ENCODE measurements at places on chromosomes 13 and 19.

DNA sequence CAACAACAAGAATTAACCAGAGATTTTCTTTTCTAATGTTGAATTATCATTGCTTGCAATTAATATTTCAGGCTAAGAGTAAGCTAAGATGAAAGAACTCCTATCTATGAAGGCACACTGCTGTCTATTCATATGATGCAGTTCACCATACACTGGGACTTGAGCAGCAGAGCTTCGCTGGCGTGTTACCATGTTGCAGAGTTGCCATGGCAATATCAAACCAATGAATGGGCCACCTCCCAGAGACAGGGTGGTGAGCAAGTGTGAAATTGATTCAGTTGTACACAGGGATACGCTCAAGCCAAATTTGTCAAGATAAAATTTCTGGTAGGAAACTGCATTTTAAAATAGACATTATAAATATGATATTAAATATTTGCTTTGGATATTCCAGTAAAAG, 69.3 kb upstream of the MYO16 start:
- DNase-seq: no peak

DNA sequence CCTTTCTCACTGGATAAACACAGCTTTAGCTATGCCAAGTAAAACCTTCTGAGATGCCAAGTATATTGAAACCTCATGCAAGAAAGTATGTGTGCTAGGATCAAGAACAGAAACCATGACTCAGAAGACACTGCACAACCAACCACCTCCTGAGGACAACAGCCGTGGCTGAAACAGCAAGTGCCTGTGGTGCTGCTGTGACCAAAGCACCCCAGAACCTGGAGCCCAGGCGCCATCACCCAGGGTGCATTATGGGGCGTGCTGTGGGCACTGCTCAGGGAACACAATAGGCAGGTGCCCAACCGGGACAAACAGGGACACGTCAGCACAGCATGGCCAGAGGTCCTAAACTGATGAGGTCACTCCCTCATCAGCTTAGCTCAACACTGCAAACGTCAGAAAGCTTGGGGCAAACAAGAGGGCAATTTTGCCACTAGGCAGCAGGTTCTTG, 101.3 kb upstream of the SLC15A1 start:
- peak; percentile 5 for DNase-seq

- DNase-seq: no peak
Measured at GRCh38 chr13:44790289-44790688, 199.0 kb downstream of the NUFIP1 start.

- no peak for DNase-seq
Measured at GRCh38 chr13:72125561-72125960, 258.6 kb upstream of the DACH1 start.

DNA sequence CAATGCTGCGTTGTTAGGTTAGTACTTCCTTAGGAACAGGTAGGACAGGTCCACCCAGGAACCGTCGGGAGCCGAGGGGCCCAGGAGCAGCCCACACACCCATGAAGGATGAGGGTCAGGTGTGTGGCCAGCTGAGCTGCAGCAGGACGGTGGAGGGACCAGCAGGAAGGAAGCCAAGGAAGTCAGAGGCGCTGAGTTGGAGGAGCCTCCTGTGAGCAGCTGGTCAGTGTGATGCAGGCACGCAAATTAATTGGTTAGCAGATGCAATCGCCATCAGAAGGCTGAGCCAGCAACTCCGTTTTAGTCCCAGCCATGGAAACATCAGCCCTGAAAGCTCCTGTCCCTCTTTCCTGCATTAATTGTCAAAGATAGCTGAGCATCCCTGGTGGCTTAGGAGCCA, 114.9 kb upstream of the SOX1 start:
- no peak for DNase-seq

DNA sequence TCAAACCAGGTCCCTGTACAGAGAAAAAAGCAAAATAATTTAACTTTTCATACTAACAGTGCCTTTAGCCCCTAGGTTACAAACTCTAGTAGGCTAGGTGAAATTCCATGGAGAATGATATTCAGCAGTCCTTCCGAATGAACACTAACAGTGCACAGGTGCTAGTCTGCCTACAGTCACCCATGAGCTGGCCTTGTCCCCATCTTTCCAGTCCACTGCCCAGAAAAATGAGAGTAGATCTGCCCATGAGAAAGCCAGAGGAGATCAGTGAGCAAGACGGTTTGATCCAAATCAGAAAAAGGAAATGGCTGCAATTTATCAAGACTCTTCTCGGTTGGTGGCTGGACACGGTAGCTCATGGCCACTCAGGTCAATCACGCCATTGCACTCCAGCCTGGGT, 524.9 kb downstream of the FGF9 start:
- DNase-seq: no peak

DNA sequence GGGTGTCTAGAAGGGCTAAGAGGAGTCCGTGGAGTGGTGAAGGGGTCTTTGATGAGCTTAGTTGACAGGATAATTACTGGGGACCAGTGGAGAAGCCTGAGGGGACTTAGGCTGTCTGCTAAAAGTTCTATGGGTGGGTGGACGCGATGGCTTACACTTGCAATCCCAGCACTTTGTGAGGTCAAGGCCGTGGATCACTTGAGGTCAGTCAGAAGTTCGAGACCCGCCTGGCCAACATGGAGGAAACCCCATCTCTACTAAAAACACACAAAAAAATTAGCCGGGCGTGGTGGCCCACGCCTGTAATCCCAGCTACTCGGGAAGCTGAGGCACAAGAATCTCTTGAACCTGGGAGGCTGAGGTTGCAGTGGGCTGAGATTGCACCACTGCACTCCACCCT, 2.8 kb upstream of the GSK3A start:
- DNase-seq: no peak

GRCh38 chr13:61470786-61471185, 55.1 kb upstream of the PCDH20 start:
- no peak for DNase-seq

DNA sequence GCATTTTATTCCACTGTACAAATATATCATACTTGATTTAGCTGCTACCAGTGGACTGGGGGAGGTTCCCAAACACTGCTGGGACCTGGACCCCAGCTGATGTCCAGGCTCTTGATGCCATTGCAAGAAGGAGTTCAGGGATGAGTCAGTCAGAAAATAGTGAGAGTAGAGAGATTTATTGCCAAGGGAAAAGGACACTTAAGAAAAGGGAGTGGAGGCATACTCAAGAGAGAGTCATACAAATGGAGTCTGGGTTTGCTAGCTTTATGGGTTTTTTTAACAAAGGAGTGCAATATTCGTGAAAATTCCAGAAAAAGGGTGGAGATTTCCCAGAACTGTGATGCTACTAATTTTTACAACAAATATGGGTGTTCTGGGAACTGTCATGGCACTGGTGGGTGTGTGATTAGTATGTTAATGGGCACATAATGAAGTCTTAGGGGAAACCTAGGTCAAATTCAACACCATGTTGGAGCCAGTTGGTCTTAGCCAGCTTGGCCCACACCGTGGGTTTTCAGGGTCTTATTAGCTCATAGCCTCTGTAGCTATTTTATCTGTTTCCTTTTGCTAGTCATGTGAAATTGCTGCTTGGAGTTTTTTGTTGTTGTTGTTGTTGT, 36.2 kb downstream of the GPC6 start:
- peak; percentile 31 for DNase-seq

GRCh38 chr13:48201044-48201443, 32.0 kb upstream of the ITM2B start:
- DNase-seq: no peak

DNA sequence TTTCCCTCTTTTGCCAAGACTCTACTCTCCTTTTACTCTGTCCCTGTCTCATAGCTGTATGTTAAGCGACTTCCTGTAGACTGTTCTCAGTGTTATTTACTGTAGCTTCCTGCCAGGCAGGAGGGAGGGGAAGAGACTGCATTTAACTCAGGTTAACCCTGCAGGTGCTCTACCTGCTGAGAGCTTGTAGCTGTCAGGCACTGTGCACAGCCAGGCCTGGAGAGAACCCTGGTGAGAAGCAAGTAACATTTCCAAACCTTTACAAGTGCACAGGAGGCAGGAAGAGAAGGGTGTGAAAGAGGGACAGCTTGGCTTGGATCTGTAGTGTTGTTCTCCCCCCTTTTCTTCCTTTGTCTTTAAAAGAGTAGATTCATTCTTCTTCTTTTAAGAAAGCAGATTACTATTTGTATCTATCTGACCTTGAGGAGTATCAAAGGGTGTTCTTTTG, 167.1 kb downstream of the LMO7 start:
- no peak for DNase-seq

GRCh38 chr13:30392681-30393045, 29.6 kb upstream of the UBE2L5 start:
- DNase-seq: no peak

DNA sequence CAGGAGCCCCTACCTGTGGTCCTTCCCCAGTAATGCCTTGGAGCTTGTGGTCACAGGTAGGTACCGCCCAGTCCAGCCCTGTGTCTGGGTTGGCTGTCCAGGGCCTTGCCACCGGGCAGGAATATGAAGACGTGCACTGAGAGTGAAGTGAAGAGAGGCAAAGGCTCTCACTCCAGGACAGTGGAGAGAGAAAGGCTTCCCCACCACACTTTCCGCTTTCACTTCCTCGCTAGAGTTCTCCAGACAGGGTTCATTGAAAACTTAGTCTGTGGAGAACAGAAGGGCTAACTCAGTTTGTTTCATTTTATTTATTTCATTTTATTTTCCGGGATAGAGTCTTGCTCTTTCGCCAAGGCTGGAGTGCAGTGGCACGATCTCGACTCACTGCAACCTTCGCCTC, 14.2 kb downstream of the FCAR start:
- no peak for DNase-seq

All from epithelial cell of prostate (primary cell).